ENCODE measurements at places on chromosomes 11 and 22.

DNA sequence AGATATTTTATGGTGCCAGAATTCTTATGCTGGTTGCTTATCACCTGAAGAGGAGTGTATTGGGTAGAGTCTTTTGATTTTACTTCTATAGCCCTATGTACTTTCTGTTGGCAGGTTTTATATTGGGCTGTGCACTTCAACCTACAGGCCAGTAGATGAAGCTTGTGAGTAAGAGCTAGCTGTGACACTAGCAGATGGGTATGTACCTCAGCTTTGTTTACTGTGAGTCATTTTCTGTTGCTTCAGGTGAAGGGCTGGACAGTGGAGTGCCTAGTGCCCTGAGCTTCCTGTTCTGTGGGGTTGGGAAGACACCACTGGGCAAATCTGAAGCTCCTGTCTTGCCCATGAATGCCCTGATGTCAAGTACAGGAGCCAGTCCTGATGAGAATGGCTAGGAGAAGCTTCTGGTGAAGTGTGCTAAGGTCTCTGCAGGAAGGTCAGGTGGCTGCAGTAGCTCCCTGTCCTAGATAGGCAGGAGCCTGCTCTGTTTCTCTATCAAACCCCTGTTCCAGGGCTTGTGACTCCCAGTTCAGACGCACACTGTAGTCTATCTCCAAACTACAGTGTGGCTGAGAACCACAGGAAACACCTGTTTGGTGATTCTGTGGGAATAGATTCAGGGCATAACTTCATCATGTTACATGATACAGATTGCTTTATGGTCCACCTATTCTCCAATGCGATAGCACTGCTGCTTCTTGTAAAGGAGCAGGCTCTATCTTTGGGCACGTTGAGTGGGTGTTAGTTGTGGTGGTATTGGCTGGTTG, 755.7 kb downstream of the KCNA4 start:
- no peak for DNase-seq

DNA sequence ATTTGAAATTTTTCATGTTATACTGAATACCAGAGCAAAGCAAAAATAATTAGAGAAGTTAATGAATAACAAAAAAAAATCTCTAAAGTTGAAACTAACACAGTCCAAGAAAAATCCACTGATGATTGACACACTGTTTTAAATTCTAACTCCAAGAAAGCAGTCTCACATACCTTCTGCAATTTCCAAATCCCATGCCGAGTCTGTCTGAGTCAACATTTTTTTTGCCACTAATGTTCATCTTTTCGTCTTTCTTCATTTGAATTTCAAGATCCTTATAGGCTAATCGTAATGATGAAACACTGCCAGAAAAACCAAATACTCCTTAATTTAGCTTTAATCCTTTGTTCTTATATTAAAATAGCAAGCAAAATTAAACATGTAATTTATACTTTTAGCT, 39.5 kb downstream of the ARFGAP3 start:
- DNase-seq, result no peak

GRCh38 chr22:30228509-30229359, 17.8 kb downstream of the LIF start:
- no peak for DNase-seq

DNA sequence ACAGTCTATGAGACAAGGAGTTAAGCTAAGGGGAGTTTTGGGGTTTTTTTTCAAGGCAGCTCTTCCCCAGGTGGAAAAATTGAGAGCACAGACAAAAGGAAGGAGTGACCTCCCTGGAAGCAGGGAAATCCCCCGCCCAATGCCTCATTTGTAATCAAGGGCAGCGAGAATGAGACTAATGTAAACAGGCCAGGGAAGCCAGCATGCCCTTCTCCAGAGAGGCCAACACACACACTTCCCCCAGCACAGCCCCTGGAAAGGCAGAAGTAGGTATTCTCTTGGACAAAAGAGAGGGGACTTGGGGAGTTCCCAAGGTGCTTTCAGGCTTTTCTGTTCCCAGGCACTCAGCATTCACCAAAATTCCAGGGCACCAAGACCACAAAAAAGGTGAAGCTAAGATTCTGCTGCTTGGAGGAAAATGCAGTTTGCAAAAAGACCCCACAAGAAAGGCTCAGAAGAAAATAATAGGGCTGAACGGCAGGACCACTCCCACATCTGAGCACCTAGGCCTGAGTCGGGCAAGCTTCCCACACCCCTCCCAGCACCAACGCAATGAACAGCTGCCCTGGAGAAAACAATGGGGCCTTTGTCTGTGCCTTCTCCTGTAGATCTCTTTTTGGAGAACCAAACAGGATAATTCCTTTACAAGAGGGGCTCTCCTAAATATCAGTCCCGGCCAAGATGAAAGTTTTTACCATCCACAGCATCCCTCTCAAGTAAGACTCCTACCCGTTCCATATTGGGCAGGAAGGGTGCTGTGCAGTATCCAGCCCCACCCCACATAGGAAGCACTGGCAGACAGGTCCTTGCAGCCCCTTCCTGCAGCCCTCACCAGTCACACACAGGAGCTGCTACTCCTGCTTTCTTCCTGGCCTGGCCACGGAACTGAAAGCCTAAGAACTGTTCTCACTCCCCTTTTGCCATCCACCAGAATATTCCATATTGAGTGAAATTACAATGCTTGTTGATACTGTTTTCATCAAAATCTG, 70.7 kb upstream of the AKIP1 start:
- no peak for DNase-seq

GRCh38 chr11:119148720-119149017, 183 bp upstream of the ABCG4 start:
- DNase-seq, result no peak

DNA sequence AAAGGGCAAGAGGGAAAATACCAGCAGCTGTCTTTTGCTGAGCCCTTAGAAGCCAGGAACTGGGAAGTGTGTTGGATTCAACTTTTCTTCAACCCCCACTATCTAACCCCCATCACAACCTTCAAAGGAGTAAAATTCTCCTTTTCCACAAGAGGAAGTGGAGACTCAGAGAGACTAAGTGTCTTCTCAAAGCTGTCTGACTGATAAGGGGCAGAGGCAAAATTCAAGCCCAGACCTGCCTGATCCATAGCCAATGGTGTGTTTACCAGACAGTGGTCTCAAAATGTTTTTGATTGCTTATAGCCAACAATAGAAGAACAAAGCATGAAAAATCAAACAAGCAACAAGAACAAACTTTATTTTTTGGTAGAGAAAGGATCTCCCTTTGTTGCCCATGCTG, 707.0 kb downstream of the NTM start:
- no peak for DNase-seq

DNA sequence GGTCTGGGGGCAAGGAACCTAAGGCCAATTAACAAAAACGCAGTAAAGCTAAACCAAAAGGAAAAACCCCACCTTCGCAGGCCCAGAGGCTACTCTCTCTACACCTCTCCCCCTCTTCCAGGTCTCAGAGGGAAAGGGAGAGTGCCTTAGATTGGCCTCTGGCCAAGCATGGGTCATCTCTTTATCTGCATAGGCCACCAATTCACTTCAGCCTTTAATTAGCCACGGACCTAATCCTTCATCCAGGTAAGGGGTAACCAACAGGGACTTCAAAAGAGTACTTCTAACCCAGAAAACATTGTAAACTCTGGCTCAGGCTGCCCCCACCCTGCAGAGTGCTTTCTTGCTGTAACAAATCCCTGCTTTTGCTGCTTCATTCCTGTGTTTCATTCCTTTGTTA, 9.4 kb downstream of the VSTM5 start:
- no peak for DNase-seq

GRCh38 chr11:117562136-117562535, 234.5 kb downstream of the CEP164 start:
- no peak for DNase-seq

DNA sequence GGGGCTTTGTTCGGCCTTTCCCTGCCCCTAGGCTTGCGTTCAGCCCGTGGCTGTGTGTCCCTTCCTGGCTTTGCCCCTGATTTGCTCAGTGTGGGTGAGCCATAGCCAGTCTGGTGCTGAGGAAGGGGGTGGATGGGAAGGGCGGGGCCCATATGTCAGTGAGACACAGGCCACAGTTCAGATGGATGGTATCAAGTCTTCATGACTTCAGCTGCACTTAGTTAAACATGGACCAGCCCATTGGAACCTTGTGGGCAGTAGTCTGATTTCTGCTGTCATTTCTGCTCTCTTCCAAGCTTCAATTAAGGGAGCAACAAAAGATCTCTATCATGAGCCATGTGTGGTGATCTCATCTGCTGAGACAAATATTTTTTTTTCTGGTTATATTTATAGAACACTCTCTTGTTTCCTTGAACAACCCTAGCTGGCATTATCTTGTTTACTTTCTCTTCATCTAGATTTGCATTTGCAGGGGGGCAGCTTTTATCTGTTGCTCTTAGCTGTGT, 21.6 kb upstream of the PEX26 start:
- DNase-seq, result no peak

DNA sequence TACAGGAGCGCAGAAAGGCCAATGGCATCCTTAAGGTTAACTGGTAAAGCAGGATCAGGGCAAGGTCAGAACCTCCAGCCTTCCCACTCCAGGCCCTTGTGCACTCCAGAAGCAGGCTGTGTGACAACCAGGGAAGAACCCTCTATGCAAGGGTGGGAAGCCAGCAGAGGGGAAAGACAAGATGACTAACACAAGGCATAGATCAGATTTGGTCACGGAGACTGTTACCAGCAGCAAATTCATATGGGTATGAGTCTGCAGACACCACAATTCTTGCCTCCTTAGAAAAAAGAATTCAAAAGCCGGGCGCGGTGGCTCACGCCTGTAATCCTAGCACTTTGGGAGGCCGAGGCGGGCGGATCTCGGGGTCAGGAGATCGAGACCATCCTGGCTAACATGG, 39.8 kb upstream of the MTNR1B start:
- no peak for DNase-seq

DNA sequence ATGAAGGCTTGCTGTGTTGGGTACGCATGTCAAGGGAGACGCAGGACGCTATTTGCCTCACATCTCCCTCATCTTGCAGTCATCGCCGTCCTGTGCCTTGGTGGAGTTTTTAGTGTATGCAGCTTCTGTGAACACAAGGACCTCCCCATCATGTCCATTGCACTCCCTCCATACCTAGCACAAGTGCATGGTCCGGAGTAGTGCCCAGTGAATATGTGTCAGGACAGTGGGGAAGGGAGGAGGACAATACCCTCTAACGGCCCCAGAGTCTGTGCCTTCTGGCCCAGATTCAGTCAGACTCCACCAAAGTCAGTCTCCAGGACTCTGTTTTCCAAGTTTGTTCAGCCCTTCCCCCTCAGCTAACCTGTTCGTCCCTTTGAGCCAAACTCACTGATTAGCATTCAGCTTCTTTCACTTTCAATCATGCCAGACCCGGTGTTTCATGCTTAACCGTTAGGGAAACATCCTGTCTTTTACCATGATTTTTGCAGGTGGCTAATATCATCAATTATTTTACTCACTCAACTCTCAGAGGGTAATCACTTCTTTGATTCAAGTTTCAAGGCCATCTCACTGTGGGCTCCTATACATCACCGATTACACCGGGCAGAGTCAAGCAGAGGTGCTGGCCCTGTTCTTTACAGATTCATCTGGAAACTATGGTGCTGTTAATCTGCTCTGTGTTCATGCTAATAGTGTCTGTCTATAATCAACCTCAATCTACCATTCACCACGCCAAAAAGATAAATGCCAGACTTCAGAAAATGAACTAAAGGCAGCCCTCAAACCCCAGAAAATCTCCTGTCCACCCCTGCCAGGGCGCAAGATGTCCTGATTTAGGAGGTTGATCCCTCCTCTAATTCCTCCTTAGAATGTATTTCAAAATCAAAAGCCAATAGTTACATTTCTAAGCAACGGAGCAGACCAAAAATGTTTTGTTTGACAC, 156.5 kb downstream of the RRAS2 start:
- no peak for DNase-seq

DNA sequence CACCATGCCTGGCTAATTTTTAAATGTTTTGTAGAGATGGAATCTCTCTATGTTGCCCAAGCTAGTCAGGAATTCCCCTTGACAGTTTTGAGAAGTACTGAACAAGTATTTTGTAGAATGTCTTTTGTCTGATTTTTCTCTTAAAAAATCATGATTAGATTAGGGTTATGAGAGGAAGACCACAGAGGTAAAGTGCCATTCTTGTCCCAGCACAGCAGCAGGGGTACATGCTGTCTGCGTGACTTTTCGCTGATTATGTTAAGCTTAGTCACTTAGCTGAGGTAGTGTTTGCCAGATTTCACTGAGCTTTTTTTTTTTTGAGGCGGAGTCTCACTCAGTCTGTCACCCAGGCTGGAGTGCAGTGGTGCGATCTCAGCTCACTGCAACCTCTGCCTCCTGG, 13.6 kb upstream of the NUP160 start:
- no peak for DNase-seq

GRCh38 chr11:120386774-120387371, 50.7 kb downstream of the ARHGEF12 start:
- no peak for DNase-seq

GRCh38 chr22:35630387-35630793, 13.3 kb upstream of the MB start:
- DNase-seq, result no peak

GRCh38 chr22:37518509-37519267, 527 bp downstream of the CARD10 start:
- DNase-seq, result no peak

GRCh38 chr11:120244476-120245365, 4.8 kb downstream of the POU2F3 start:
- no peak for DNase-seq

GRCh38 chr11:45300715-45301114, 14.6 kb upstream of the SYT13 start:
- no peak for DNase-seq

- peak; percentile 19 for DNase-seq
Measured at GRCh38 chr11:74388678-74389327, 9.4 kb downstream of the PGM2L1 start.

DNA sequence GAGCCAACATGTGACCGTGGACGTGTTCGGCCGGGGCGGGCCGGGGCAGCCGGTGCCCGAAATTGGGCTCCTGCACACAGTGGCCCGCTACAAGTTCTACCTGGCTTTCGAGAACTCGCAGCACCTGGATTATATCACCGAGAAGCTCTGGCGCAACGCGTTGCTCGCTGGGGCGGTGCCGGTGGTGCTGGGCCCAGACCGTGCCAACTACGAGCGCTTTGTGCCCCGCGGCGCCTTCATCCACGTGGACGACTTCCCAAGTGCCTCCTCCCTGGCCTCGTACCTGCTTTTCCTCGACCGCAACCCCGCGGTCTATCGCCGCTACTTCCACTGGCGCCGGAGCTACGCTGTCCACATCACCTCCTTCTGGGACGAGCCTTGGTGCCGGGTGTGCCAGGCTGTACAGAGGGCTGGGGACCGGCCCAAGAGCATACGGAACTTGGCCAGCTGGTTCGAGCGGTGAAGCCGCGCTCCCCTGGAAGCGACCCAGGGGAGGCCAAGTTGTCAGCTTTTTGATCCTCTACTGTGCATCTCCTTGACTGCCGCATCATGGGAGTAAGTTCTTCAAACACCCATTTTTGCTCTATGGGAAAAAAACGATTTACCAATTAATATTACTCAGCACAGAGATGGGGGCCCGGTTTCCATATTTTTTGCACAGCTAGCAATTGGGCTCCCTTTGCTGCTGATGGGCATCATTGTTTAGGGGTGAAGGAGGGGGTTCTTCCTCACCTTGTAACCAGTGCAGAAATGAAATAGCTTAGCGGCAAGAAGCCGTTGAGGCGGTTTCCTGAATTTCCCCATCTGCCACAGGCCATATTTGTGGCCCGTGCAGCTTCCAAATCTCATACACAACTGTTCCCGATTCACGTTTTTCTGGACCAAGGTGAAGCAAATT, 1.8 kb downstream of the FUT4 start:
- DNase-seq, result no peak

- no peak for DNase-seq
Measured at GRCh38 chr11:94800414-94800813, 32.3 kb downstream of the AMOTL1 start.

Data from thoracic aorta (tissue), 2 donors.